A673 (cell line): ENCODE measurements at places on chromosomes 11 and 22. TPM values are rescaled to one million over a fixed set of nuclear protein-coding genes. Genes with fewer than 3 reads are reported as not detected.

The KRTAP5-7 gene
- not detected in 2 replicates for total RNA-seq

The MYOD1 gene
- not detected in 2 replicates for total RNA-seq

DNA sequence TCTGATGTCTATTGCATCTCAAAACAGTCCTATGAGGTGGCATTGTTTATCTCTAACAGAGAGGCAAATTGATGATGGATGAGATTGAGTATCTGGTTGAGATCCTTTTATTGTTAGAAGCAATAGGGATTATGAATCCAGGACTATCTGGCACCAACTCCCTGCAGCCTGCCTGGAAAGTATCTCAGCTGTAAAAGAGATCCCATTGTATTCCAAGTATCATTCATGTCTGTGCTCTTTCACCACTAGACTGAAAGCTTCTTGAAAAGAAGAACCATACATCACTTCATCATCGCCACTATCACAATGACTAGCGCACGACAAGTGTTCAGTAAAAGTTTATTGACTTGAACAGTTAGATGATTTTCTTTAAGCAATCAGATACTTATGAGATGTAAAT lies 41.9 kb upstream of the PCF11 start:
- H3K27me3 ChIP-seq, result peaks cover 2% of the 10 kb centered on the region
- no peak overlapping the region for H3K4me3 ChIP-seq
- DNase-seq, result no peak

The DUSP8 gene
- total RNA-seq, result 0.70 and 1.9 TPM in 2 replicates

GRCh38 chr11:64164392-64165312 lies 1.3 kb downstream of the MACROD1 start:
- H3K4me1 ChIP-seq, result peaks cover 8% of the 10 kb centered on the region
- no peak for DNase-seq
- H3K27me3 ChIP-seq, result no peaks in the 10 kb centered on the region
- peak overlapping the region; percentile 89 for H3K27ac ChIP-seq
- peak overlapping the region; percentile 94 for H3K4me3 ChIP-seq

The CHADL gene
- total RNA-seq, result not detected in 2 replicates

DNA sequence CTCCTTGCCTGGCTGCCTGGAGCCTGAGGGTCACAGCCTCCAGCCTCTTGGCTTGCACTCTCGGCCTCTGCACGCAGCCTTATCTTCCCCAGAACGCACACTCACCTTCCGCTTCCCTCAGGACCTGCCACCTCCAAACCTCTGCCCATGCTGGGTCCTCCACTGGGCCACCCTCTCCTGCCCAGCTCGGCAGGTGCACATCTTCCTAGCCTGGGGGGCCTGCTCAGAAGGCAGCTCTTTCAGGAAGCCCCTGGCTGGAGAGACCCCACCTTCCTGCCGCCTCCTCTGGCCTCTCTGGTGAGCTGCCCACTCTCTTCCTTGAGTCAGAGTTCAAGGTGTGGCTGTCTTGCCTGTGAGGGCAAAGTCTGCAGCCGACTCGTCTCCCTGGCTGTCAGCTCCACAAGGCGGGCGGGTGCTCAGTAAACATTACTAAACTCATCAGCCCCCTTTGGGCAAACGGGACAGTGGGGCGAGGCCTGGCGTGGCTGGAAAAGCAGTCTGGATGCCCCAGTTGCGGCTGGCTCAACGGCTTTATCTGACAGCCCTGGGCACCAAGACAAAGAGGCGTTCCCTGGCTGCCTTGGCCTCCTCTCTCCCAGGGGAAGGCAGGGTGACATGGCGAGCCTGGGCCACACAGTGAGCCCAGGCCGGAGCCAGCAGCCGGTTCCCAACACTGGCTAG lies 1.7 kb upstream of the LINC01488 start:
- no peaks in the 10 kb centered on the region for H3K4me1 ChIP-seq
- H3K27ac ChIP-seq, result no peak overlapping the region
- no peaks in the 10 kb centered on the region for H3K27me3 ChIP-seq
- DNase-seq, result no peak
- H3K36me3 ChIP-seq, result no peaks in the 10 kb centered on the region

DNA sequence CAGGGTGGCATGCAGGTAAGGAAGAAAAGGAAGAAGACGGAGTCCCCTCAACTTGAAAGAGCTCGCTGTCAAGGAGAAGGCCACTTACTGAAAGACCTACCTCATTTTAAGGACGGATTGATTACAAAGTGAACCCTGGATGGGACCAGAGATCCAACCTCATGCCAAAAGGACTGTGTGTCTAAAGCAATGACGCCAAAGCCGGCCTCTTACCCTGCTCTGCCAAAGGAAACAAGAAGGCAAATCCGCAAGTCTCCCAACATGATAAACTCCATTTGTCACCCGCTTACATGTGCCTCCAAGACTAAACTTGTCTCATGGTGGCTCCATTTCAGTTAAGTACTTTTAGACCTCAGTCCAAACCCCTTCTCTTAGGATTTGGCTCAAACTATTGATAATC lies 148.7 kb upstream of the MTMR2 start:
- H3K27ac ChIP-seq, result no peak overlapping the region
- H3K27me3 ChIP-seq, result no peaks in the 10 kb centered on the region
- H3K4me3 ChIP-seq, result no peak overlapping the region
- no peak for DNase-seq
- peaks cover 32% of the 10 kb centered on the region for H3K4me1 ChIP-seq
- H3K36me3 ChIP-seq, result no peaks in the 10 kb centered on the region

The OR5A1 gene
- total RNA-seq, result not detected in 2 replicates

DNA sequence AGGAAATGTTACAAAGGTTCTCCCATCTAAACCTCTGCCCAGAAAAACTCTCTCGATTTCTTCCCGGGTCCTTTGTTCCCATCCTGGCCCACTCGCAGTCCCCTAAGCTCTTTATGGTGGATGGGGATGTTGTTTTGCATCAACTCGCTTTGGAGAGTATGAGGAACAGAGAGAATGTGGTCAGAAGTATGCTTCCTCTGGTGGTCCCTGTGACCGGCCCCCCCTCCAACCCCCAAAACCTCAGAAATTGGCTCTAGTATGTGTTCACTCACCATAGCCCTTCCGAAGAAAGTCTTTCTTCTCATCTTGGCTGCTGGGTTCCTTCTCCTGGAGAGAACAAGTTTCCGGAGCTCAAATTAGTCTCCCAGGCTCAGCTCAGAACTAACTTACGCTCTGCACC lies 54.4 kb downstream of the GRAMD1B start:
- no peaks in the 10 kb centered on the region for H3K36me3 ChIP-seq
- H3K27ac ChIP-seq, result no peak overlapping the region
- no peak for DNase-seq
- H3K4me3 ChIP-seq, result no peak overlapping the region

DNA sequence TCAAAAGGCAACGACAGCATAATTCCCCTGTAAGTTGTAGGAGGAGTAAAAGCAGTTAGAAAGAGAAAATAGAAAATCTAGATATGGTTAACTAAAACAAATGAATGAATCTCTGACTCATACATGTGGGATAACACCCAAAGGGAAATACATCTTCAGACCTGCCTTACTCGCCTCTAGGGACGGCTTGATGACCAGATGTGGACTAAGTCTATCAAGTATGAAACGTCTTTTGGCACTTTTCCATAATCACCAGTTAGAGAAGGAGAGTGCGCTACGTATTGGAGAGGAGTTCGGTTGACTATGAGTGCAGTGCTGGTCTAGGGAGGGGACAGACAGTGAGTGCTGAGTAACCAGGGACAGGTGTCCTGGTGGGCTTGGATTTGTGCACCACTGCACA lies 459.9 kb downstream of the OPCML start:
- no peaks in the 10 kb centered on the region for H3K4me1 ChIP-seq
- no peaks in the 10 kb centered on the region for H3K36me3 ChIP-seq
- H3K27ac ChIP-seq, result no peak overlapping the region
- H3K27me3 ChIP-seq, result peaks cover 36% of the 10 kb centered on the region

The OR10V1 gene
- total RNA-seq, result not detected in 2 replicates

DNA sequence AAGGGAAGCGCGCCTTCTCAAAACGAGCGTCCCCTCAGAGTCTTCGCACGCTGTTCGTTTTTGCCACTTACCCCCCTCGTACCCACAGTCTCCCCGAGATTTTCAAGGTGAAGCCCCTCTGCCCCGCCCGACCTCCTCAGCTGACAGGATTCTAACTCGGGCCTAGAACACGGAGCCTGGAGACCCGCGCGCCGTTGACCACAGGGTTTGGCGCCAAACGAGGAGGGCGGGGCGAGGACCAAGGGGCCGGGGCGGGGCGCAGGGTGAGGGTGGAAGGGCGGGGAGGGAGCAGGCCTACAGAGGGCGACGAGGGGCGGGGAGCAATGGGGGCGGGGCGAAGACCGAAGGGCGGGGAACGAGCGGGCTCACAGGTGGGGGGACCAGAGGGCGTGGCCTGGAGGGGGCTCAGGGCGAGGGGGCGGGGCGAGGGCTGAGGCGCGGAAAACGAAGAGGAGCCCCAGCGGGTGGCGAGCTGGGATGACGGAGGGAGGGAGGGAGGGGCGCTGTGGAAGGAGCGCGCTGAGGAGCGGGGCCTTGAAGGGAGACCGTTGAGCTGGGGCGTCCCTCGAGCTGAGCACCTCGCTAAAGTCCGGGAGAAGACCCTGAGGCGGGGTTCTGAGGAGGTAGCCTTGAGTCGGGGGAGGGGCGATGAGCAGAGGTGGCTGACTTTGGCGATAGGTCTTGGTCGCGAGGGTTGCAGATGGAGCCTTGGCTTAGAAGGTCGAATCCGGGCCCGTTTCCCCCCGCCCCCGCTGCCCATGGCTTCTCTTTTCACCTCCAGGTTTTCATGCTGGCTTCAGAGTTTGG lies at the start of gene DMC1:
TSS of gene DMC1 (minus strand) at position 212 of the 807 bp plus-strand sequence. CDS start 1,927 bp downstream, outside the sequence.
- H3K27ac ChIP-seq, result peak within 1 kb of the TSS; percentile 66
- no peaks in the 10 kb centered on the region for H3K27me3 ChIP-seq
- H3K4me3 ChIP-seq, result peak within 1 kb of the TSS; percentile 49
- peak; percentile 95 for DNase-seq
- no peaks in the 10 kb centered on the region for H3K36me3 ChIP-seq
- H3K4me1 ChIP-seq, result peaks cover 11% of the 10 kb centered on the region

The NARS2 gene
- total RNA-seq, result 40.2 and 46.7 TPM in 2 replicates

The MFRP gene
- not detected in 2 replicates for total RNA-seq

DNA sequence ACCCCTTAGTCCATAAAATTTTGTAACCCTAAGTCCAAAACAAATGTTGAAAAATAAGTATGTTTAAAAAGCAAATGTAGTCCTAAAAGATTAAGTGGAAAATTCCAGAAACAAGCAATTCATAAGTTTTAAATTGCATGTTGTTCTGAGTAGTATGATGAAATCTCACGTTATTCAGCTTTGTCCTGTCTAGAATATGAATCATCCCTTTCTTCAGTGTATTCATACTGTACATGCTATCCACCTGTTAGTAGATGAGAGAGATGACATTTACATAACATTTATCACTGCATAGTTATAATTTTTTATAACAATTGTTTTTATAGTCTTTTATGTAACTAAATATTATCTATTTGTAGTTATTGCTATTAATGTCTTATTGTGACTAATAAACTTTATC lies 622.3 kb upstream of the CHORDC1 start:
- no peak for DNase-seq
- no peak overlapping the region for H3K4me3 ChIP-seq
- H3K27ac ChIP-seq, result no peak overlapping the region
- H3K4me1 ChIP-seq, result no peaks in the 10 kb centered on the region

GRCh38 chr11:11318961-11319360 lies 34.1 kb downstream of the CSNK2A3 start:
- no peaks in the 10 kb centered on the region for H3K36me3 ChIP-seq
- H3K4me3 ChIP-seq, result no peak overlapping the region
- no peaks in the 10 kb centered on the region for H3K27me3 ChIP-seq
- no peak for DNase-seq

- H3K4me1 ChIP-seq, result peaks cover 15% of the 10 kb centered on the region
- H3K36me3 ChIP-seq, result peaks cover 24% of the 10 kb centered on the region
- H3K27me3 ChIP-seq, result no peaks in the 10 kb centered on the region
Measured at GRCh38 chr11:64318766-64319761, 1.1 kb downstream of the PRDX5 start.

DNA sequence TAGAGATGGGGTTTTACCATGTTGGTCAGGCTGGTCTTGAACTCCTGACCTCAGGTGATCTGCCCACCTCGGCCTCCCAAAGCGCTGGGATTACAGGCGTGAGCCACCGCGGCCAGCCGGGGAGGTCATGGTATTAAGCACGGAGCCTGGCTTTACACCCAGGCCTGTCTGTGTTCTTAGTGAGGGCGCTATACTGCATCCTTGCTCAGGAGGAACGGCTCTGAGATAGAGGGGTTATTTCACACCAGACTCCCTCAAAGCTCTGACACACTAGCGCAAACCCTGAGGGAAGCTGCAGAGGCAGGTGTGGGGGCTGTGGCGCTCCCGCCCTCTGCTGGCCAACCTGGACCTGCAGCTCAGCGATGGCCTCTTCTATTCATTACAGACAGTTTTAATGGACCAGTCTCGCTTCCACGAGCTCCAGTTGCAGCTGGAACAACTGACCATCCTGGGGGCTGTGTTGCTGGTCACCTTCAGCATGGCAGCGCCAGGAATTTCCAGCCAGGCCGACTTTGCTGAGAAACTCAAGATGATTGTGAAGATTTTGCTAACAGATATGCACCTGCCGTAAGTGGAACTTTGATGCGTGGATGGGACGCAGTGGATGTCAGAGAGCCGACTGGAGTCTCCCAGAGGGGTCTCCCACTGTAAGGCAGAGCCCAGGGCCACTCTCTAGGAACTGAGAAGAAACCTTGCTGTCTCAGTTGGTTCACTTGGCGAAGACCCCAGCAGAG lies 26.2 kb downstream of the TCP11L1 start:
- H3K4me1 ChIP-seq, result peaks cover 30% of the 10 kb centered on the region
- peak; percentile 95 for DNase-seq
- H3K27me3 ChIP-seq, result no peaks in the 10 kb centered on the region

DNA sequence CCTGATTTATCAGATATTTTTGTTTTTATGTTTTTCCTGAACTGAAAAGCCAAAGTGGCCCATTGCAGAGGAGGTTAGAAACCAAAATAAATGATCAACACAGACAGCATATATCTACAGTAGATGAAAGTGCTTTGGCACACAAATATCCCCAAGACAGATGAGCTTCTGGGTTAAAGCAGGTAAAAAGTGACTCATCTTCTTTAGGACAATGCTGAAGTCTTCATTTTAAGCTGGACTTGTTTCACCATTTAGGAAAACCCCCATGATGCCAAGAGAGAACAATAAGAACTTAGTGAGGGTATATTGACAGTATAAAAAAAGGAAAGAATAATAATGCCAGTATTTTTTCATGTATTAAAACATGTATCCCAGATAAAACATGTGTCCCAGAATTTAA lies 100.8 kb upstream of the OR9G4 start:
- H3K36me3 ChIP-seq, result no peaks in the 10 kb centered on the region
- no peaks in the 10 kb centered on the region for H3K4me1 ChIP-seq
- no peak for DNase-seq
- no peak overlapping the region for H3K27ac ChIP-seq
- no peak overlapping the region for H3K4me3 ChIP-seq
